ENCODE measurements at places on chromosomes 2 and 18.
A peak's percentile ranks its signal among the peaks of the same experiment; 100 is the strongest.

DNA sequence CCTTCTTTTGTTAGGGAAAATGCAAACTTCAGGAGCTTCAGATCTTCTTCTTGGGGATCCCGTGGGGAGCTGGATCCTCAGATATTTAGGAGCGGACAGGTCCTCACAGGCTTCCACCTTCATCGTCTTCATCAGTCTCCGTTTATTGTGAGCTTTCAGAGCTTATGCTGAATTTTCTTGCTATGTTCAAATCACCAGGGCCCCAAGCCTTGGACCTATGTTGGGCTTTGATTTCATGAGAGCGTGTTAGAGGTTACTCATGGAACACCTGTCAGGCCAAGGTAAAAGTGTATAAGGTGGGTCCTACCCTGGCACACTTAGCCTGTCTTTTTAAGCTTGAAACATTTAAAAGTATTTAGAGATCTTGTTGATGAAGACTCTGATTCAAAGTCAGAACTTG is 212.9 kb downstream of the FAM210A start:
- no peak for DNase-seq

DNA sequence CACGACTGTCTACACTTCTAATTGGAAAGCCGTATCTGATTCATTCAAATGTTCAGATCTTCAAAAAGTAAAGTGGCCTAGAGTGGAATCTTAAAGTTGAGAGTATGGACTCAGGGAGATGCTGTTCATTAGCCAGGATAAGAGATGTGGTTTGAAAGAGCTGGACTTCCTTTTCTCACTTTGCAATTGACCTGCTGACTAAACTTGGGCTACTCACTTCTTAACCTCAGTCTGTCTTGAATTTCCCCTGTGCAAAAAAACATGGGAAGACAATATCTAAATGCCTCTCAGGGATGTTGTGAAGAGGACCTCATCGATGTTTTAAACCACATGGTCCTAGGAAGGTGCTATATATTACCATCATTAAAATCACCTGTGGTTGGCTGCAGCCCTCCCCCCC is 64.1 kb downstream of the BCL2 start:
- DNase-seq, result no peak

DNA sequence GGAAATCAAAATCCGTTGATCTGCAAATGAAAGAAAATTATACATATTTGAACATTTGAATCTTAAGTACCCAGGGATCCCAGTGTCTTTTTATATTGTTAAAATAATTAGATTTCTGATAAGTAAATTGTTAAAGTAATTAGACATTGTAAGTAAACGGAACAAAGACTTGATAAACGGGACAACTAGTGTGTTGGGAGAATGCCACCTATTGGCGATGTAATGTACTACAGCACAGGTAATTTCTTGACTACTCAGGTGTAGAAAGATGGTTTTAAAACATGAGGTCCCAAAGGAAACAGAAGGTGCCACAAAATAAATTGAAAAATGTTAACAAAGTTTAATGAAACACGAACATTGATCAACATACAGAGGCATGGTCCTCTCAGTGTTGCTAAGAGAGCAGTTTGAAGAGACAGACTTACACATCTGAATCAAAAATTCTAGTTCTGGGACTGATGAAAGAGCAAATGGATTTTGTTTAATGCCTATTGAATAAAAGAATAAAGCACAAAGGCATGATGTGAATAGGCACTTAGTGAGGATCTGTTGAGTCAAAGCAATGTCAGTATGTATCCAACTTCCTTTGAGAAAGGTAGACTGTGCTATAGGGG is 103.4 kb upstream of the RASGRP3 start:
- no peak for DNase-seq

- peak; percentile 0 for DNase-seq
Observed at GRCh38 chr18:7417727-7418126, 149.4 kb upstream of the PTPRM start.

DNA sequence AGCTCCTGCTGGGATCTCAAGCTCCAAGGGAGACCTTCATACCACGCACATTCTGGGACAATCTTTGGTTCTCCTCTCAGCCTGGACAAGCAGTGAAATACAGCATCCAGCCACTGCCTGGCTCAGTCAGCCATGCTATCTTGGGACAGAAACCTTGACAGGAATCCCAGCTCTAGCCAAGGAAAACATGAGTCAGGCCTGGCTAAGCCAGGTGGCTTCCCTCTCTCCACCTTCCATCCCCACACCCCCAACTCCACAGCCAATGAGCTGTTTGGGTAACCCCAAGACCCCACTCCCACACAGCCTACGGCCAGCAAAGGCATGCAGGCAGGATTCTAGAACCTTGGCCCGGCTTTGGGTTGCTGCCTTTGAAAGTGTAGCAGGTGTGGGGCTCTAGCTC is 64.9 kb downstream of the MCFD2 start:
- DNase-seq, result peak; percentile 37

DNA sequence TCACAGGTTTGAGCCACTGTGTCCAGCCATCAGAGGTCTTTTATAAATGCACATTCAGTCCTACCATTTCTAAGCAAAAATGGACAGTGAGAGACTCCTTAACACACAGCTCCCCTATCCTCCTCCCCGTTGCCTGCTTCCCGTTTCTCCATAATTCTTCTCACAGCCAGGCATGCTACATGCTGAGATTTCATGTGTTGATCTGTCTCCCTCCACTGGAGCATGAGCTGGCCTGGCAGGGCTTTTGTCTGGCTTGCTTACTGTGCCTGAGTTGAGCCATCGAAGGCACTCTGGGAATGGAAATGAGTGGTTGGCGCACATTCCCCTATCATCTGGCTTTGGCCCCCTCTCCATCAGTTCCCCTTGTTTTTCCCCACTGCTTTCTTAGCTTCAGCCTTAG is 413.5 kb downstream of the PTPRM start:
- DNase-seq, result no peak
